ENCODE measurements at places on chromosomes 7 and 10.

GRCh38 chr10:13890233-13891127 lies 303.7 kb downstream of the PRPF18 start:
- peak; percentile 61 for DNase-seq

GRCh38 chr7:44261240-44261639 lies 60.5 kb downstream of the YKT6 start:
- DNase-seq = no peak

- peak; percentile 41 for DNase-seq
Observed at GRCh38 chr7:18684916-18685315, 189.4 kb downstream of the HDAC9 start.

- no peak for DNase-seq
Observed at GRCh38 chr10:28411648-28412047, 108.8 kb upstream of the MPP7 start.

DNA sequence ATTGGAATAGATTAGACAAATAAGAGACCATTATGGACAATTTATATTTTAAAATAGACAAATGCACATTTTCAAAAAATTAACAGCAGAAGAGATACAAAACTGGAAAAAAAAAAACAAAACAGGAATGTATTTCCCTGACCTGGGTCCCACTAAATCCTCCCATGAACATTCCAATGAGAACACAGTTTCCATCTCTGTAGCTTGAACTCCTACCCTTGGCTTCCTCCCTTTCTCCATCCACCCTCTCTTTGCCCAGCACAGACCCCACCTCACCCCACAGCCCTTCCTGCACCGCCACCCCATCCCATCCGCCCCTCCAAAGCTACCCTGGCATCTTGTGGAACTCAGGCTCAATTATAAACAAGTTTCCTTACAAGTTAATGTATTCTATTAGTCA lies 71.2 kb upstream of the MPP7 start:
- no peak for DNase-seq

DNA sequence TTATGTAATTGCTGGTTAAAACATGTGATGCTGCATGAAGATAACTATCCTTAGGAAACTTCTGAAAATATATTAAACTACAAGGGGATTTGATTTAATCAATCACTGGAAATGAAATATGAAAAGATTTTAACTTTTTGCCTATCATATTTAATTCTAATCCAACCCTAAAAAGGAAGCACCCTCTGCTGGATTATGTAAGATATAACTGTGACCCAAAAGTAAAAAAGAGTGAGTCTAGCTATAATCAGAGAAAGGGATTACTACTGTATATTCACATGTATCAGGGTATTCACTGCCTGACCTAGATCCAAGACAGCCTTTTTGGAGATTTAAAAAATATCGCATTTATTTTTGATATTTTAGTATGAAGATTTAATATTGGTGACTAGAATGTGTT lies 295.5 kb downstream of the MDFIC start:
- no peak for DNase-seq

GRCh38 chr10:17644485-17644943 lies 563 bp downstream of the STAM start:
- no peak for DNase-seq

DNA sequence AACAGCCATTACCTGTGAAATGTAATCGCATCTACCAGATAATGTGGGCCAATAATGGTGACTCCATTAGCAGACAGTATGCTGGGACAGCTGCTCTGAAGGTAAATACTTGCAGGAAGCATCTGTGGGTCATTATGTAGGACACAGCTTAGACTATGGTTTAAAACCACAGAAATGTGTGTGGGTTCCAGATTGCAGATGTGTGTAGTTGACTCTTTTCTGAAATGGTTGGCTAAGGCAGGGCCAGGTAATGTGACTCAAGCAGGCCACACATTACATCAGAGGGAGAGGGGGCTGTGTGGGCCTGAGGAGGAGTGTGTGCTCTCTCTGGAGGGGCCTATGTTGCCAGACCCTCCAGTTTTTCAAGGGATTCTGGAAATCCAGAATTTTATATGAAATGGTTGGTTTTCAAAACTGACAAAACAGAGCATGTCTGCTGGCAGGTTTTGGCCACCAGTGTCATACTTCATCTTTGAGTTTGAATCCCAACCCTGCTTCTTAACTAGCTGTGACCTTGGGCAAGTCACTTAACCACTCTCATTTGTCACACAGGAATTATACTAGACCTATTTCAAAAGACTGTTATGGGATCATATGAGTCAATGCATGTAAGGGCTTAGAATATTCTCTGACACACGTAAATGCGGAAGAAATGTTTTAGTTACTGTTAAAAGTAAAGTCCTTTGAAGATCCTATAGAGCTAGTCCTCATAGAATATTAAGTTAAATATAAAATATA lies 64.5 kb downstream of the MCMBP start:
- peak; percentile 91 for DNase-seq

GRCh38 chr10:1206601-1207000 lies 150.4 kb downstream of the WDR37 start:
- no peak for DNase-seq

DNA sequence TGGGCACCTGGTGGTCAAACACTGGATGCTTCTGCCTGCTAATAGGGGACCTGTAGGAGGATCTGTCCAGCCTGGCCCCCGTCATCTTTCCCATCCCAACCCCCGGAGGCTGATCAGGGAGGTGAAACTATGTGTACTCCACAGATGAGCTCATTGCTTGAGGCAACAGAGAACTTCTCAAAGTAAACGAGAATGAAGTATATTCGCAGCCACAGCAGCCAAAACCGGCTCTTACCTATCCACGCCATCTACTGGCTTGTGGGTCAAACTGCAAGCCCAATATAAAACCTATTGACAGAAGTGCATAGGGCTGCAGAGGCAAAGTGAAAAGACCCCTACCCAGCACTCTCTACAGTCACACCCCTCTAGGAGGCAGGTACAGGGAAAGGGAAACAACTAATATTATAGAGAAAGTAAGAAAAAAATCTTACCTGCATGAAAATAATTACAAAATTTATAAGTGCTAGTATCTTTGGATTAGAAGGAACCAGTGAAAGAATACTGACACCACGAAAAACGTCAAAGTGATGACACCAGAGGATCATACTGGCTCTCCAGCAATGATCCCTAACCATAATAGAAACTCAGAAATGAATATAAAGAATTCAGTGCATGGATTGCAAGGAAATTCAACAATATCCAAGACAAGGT lies 973.5 kb downstream of the ANKRD7 start:
- peak; percentile 33 for DNase-seq

DNA sequence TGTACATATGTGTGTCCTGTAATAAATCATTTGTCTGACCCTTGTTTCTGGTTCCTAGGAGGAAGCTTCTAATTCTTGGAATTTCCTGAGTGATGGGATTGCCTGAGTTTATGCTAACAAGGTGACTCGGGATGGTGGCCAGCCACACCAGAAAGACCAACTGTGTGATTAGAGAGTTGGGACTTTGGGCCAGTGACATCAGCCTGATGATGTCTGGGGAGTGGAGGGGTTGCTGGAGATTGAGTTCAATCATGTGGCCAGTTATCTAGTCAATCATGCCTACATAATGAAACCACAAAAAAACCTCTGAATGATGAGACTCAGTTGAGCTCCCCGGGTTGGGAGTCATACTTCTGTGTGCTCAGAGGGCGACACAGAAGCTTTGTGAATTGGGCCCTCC lies 23.5 kb upstream of the CARD11 start:
- DNase-seq = no peak

DNA sequence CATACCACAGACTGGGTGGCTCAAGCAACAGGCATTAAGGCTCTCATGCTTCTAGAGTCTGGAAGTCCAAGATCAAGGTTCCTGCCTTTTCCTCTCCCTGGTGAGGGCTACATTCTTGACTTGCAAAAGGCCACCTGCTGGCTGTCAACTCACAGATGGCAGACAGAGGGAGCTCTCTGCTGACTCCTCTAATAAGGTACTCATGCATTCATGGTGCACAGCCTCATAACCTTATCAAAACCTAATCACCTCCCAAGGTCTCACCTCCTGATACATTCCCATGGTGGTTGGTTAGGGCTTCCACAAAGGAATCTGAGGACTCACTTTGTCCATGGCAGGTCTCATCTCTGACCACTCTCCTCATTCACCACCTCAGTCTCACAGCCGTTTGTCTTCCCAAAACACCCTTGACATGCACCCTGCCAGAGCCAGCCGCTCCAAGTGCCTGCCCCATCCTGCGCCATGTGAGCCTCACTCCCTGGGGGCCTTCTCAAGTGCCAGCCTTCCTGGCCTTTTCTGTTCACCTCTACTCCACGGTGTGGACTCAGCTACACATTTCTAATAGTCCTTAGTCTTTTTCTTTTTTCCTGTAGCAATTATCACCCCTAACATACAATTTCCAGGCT lies 400.3 kb upstream of the ADARB2 start:
- no peak for DNase-seq

DNA sequence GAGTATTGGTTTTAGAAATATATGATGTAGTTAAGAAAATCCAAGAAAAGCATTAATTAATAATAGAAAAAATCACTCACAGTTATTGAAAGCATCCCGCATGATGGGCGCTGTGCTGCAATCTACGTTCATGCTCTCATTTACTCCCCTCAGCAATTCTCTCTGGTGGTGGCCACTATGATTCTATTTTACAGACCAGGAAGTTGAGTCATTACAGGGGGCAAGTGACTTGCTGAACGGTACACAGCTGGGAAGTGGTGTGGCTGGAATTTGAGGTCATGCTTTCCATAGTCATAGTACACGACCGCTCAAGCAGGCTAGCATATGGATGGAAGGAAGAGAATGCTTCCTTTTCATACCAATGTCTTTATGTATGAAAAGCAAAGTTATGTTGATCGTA lies 117.4 kb downstream of the TES start:
- peak; percentile 93 for DNase-seq

- peak; percentile 92 for DNase-seq
Observed at GRCh38 chr7:101321491-101322401, at the start of gene IFT22. TSS of gene IFT22 (minus strand) at chr7:101321812. CDS start at chr7:101321709, 103 bp downstream.

DNA sequence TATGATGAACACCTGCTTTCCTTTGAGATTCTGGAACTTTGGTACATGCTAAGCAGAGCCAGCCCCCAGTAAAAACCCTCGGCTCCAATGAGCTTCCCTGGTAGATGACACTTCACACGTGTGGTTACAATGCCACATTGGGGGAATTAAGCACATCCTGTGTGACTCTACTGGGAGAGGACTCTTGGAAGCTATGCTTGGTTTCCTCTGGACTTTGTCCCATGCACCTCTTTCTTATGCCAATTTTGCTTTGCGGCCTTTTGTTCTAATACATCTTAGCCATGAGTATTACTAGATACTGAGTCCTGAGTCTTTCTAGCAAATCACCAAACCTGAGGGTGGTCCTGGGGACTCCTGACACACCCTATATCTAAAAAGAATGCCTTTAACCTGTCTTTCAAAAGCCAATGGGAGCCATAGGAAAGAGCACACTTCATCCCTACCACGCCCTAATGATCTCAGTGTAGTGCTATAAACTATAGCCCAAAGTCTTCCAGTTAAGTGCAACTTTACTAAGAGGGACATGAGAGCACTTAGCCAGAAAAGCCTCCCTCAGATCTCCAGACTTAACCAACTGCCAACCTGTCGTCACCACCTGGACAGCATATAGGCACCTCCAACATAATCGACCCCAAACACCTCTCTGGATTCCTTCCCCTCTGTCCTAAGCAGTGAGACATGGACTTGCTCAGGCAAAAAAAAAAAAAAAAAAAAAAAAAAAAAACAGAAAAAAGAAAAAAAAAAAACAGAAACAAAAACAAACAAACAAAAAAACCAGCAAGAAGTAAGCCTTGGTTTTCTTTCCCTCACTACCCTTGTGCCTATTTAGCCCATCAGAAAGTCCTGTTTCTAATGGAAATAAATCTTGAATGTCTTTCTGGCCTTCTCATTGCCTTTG lies 37.4 kb downstream of the CCDC6 start:
- no peak for DNase-seq

GRCh38 chr10:125190946-125191345 lies 30.6 kb upstream of the CTBP2 start:
- DNase-seq = no peak

- DNase-seq = no peak
Observed at GRCh38 chr10:82924711-82925110, 1049.7 kb downstream of the NRG3 start.

- no peak for DNase-seq
Observed at GRCh38 chr7:142299237-142299781, 41.5 kb upstream of the PRSS58 start.

DNA sequence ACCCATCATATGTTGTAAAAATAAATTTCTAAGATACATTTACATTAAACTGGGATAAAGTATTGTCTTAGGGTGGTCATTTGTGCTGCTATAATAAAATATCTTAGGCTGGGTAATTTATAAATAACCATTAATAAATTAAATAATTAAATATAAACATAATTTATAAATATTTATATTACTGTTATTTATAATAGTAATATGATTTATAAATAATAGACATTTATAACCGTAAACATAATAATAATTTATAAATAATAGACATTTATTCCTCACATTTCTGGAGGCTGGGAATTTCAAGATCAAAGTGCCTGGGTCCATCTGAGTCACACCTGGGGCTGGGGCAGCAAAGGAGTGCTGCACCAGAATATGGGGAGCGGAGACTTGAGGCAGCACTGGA lies 31.1 kb downstream of the ZWINT start:
- no peak for DNase-seq

- no peak for DNase-seq
Observed at GRCh38 chr7:157910446-157910845, 573.6 kb downstream of the DNAJB6 start.

GRCh38 chr10:101218351-101219138 lies 10.7 kb downstream of the LBX1 start:
- no peak for DNase-seq

DNA sequence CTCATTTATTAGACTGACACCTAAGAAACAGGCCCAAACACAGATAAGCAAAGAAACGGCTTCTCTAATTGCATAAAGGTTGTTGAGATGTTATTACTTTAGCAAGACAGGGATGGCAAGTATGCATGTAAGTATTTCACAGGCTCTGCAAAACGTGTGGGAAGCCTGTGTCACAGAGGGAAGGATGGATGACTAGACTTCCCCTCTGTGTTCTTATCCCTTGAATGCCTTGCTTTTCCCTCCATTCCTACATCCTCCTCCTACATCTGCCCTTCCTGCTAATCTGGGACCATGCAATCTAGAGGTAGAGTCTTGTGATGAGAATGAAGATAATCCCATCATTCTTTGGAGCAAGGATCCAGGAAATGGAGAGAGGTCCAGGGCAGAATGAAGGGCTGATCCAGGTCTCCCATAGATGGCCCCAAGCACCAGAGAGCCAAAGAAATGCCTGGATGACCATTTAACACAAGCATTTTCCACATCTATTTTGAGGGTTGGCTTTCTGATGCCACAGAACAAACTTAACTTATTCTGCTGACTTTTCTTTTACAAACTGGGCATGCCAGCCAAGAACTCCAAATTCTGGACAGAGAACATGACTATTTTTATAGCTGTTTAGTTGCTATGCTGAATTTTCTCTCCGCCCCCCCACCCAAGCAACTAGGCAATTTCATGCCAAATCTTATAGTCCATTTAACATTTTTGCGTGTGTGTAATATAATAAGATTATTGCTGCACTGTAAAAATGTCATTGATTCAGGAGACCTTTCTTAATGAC lies 48.1 kb downstream of the NRP1 start:
- DNase-seq = no peak

Measured in fibroblast of skin of right biceps (primary cell).